ENCODE measurements at places on chromosomes 13 and 19. TPM values are rescaled to one million over a fixed set of nuclear protein-coding genes. Genes with fewer than 3 reads are reported as not detected.

The FAM216B gene
- total RNA-seq = not detected

The APOC4 gene
- total RNA-seq = not detected

The CD33 gene
- 0.69 TPM for total RNA-seq

The ZNF415 gene
- 0.74 TPM for total RNA-seq

The SUGT1 gene
- 42.7 TPM for total RNA-seq

The TMEM59L gene
- total RNA-seq = 0.21 TPM

The CEACAM4 gene
- not detected for total RNA-seq

The RAVER1 gene
- total RNA-seq = 69.0 TPM

The SPRED3 gene
- total RNA-seq = 1.6 TPM

The CEACAM3 gene
- not detected for total RNA-seq

The DCLK1 gene
- total RNA-seq = not detected

The CABP5 gene
- not detected for total RNA-seq

The ZNF729 gene
- total RNA-seq = not detected

The SERPINE3 gene
- total RNA-seq = not detected

The DMKN gene
- 1.7 TPM for total RNA-seq
